ENCODE measurements at places on chromosomes 1 and 21.
A peak's percentile ranks its signal among the peaks of the same experiment; 100 is the strongest.

DNA sequence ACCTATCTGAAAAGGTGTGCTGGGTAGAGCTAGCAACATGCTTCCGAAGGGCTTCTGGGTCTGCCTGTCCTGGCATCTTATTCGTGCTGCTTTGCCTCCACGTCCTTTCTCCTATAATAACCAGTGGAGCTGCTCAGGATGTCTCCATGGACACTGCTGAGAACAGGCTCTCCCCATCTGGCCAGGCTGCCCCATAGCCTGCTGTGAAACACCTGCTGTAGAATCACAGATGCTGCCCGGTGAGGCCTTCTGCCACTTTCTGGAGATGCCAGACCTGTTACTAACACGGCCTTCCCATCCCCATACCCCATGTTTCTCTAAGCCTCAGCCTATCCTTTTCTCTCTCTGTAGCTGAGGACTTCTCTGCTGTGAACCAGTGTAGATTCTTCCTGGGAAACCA lies 120.5 kb downstream of the IER5 start:
- no peak for ATAC-seq

- ATAC-seq: peak; percentile 27
Observed at GRCh38 chr1:98940069-98940721, 64.5 kb downstream of the PLPPR5 start.

DNA sequence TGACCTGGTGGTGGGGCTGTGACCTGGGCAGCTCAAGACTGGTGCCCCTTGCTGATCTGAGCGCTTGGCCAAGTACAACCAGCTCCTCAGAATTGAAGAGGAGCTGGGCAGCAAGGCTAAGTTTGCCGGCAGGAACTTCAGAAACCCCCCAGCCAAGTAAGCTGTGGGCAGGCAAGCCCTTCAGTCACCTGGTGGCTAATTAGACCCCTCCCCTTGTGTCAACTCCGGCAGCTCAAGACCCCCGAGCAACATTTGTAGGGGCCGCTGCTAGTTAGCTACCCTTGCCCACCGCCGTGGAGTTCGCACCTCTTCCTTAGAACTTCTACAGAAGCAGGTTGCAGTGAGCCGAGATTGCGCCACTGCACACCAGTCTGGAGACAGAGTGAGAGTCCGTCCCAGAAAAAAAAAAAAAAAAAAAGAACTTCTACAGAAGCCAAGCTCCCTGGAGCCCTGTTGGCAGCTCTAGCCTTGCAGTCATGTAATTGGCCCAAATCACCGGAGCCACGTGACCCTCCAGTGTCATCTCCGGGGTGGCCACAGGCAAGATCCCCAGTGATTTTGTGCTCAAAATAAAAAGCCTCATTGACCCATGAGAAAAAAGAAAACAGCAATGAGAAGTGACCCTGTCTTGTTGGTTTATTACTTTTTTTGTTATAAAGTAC lies 39.3 kb upstream of the LGALS8 start:
- no peak for ATAC-seq

DNA sequence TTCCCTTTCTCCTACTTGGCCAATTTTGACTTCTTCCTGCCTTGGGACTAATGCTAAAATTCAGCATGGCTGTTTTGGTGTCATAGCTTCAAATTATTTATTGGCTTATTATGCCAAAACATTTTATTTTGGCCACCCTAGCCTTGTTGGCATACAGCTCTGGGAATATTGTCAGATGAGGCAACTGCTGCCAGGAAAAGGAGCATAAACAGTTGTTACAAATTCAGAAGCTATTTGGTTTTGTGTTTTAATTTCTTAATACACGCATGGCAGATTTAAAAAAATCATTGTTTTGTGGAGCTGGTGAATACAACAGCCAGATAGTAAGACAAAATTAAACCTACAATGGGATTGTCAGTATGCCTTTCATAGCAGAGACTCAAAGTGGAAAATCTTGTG lies 66.8 kb upstream of the BCL10 start:
- no peak for ATAC-seq

DNA sequence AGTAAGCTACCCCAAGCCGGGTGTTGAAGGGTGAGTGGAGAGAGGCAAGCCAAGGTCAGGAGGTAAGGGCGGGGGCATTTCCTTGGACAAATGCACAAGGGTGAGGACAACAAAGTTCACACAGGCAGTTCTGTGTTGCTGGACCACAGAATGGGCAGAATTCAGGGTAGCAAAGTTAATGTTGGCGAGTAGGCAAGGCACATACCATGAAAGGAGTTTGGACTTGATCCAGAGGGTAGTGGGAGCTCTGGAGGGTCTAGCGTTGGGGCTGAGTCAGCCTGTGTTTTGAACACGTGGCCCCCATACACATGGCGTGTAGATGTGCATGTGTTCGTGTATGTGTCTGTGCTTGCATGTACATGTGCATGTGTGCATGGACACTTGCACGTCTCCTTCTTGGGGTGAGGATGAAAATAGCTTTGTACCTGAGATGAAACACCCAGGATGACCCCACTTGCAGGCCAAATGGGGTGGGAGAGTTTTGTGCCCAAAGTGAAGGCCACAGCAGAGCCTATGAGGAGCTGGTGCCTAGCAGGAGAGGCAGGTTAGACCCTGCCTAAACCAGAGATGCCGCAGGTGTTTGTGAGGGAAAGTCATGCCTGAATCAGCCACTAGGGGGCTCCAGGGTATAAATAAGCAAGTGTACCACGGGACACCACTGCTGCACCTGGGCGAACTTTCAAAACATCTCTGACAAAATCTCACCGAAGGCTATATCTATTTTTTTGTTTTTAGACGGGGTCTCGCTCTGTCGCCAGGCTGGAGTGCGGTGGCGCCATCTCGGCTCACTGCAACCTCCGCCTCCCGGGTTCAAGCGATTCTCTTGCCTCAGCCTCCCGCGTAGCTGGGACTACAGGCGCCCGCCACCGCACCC lies 21.8 kb downstream of the SLC27A3 start:
- ATAC-seq: peak; percentile 70

- peak; percentile 100 for ATAC-seq
Observed at GRCh38 chr1:21022279-21023040, 154.2 kb downstream of the EIF4G3 start.

DNA sequence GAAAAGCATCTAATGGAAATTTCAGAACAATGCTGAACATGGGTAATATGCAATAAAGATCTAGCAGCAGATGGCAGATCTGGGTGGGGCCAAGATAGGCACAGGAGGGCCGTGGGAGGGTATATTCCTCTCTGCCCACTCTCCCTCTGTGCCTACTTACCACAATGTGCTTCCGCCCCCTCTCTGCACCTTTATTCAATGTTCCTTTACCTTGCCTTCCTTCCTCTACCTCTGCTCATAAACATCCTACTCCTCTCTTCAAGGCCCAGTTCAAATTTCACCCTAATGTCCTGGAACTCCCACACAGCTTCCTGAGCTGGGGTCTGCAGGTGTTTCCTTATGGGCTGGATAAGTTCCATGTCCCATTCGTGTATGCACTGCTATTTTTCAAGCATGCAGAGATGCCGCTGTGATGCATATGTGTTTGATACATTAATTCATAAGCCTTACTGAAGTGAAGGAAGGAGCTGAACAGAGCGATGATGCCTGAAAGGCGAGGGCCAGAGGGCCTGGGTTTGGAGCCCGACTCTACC lies 65.6 kb upstream of the EDEM3 start:
- ATAC-seq: no peak

- no peak for ATAC-seq
Observed at GRCh38 chr21:28133116-28133515, 859.6 kb downstream of the LTN1 start.

Measured in motor neuron (in vitro differentiated cells).